ENCODE measurements at places on chromosomes 12 and 14.

GRCh38 chr14:92443741-92444140, 69.8 kb upstream of the RIN3 start:
- no peak for DNase-seq

- DNase-seq: no peak
Observed at GRCh38 chr14:100621806-100622205, 34.6 kb upstream of the BEGAIN start.

- DNase-seq: no peak
Observed at GRCh38 chr12:32548691-32549281, 130.3 kb upstream of the DNM1L start.

DNA sequence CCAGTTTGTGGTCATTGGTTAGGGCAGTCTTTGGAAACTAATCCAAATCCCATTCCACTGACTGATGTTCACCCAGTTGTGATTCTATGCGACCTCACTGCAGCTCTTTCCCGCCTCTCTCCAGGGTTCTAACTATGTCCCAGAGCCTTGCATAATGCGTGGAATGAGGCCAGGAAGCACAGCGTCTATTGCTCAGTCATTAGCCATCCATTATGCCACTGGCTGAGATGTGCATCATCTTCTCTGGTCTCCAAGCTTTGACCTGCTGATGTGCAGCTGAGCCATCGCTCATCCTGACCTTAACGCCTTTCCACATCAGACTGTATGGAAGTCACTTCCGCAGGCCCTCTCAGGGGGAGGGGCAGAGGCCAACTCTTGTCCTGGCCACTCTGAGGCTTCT, 115.4 kb upstream of the VRK1 start:
- DNase-seq: no peak

DNA sequence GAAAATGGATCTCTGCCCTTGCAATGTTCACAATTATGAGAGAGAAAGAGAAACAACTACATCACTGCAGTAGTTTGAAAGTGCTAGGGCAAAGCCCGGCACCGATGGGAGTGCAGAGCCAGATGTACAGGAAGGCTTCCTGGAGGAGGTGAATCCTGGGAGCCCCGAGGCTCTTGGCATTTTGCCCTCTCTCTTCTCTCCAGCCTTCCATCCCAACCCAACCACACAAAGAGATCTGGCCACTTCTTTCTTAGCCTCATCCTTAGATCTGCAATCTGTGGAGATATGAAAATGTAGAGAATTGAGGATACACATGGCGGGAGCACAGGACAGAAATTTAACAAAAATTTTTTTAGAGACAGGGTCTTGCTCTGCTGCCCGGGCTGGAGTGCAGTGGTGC, 3.3 kb upstream of the PAPLN start:
- DNase-seq: no peak

DNA sequence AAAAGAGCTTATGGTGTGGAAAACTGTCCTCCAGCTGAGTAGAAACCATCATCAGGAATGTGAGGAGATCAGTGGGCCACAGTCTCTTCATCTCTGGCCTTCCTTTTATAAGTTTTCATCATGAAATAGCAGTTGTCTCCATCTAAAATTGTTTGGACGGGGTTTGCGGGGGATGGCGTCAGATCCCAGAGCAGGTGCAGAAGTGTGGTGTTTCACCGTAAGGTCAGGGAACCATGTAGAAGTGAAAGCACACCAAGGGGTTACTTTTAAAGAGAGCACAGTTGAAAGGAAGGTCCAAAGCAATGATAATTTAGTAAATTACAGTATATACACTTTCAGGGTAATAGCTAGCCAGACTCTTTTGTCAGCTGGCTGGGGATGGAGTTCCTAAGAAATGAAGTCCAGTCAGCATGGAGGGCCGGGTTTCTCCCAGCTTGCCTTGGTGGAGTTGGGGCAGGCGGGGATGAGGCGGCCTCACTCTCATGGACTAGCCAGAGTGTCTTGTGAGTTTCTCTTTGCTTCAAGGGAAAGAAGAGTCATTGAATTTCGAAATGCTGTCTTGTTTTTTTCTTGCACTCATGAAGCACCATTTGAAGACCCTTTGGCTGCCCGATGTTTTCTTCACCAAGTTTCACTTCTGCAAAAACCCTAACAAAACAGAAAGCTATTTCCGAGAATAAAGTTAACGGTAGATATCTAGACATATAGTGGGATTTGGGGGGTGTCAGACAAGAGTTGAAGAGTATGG, 100.6 kb downstream of the ETV6 start:
- peak; percentile 62 for DNase-seq

DNA sequence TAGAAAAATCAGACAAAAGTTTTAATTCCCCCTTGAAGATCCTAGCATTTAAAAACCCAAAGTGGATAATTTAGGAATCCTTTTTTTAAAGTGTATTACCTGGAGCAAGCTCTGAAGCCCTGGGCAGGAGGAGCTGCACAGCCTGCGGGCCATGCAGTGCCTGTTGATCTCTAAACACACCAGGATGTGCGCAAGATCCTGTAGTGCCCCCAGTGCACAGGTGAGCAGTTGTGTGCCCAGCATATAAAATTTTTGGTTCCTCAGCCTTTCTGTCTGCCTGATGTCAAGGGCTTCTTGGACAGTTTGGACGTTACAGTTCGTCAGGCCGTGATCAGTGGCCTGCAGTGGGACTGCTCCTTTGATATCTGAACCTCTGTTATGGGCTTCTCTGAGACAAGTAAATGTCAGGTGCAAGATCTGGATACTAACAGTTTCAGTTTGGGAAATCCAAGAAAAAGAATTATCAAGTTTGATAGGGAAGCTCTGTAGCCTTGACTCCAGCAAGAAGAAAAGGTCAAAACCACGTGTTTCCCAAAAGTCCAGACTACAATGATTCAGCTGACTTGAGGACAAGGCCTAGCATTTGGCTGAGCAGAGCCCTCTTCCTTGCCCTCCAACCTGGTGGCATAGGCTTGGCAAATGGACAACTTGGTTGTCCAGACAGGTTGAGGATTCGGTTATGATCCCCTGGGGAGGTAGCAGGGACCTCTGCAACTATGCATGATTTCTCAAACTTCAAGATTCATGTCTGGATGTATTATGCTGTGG, 1.0 kb downstream of the ATXN7L3B start:
- peak; percentile 2 for DNase-seq

DNA sequence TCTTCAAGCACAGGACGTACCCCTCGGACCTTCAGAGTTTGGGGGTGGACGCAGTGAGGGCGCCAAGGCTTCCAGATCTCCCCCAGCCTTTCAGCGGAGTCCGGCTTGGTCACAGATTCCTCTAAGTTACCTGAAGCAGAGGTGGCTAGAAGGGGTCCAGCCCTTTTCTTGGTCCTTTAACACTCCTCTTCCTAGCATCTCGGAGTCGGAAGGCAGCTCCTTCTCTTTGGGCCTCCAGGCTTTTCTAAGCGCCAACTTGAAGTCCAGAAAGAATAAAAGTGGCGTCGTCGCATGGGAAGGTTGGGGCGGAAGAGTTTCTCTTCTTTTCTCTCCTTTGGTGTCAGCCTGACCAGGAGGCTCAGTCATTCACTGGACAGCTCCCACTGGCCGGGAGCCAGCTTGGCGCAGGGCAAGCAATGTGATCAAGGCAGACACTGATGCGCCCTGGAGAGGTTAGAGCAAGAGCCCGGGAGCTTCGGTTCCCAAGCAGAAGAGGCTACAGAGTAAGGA, 9.6 kb downstream of the OR6S1 start:
- peak; percentile 45 for DNase-seq

GRCh38 chr12:89417246-89417977, 65.1 kb upstream of the DUSP6 start:
- no peak for DNase-seq

DNA sequence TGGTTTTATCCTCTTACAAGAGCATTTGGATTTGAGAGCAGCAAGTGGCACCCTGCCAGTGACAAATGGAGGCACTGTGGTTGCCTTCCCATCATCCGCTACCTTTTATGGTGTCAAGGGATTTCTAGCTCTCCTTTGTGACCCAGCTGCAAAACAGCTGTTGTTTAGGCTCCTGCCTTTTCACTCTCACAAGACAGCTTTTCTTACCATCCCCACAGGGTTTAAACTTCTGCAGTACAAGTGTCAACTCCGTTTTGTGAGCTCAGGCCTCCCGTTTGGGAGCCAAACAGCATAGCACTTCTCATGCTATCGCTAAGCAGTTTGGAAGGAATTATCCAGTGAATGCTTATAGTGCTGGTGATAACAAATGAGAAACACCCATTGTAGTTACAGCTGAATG, 331.4 kb downstream of the TMTC2 start:
- no peak for DNase-seq

- no peak for DNase-seq
Observed at GRCh38 chr14:101966742-101967141, 2.4 kb downstream of the DYNC1H1 start.

DNA sequence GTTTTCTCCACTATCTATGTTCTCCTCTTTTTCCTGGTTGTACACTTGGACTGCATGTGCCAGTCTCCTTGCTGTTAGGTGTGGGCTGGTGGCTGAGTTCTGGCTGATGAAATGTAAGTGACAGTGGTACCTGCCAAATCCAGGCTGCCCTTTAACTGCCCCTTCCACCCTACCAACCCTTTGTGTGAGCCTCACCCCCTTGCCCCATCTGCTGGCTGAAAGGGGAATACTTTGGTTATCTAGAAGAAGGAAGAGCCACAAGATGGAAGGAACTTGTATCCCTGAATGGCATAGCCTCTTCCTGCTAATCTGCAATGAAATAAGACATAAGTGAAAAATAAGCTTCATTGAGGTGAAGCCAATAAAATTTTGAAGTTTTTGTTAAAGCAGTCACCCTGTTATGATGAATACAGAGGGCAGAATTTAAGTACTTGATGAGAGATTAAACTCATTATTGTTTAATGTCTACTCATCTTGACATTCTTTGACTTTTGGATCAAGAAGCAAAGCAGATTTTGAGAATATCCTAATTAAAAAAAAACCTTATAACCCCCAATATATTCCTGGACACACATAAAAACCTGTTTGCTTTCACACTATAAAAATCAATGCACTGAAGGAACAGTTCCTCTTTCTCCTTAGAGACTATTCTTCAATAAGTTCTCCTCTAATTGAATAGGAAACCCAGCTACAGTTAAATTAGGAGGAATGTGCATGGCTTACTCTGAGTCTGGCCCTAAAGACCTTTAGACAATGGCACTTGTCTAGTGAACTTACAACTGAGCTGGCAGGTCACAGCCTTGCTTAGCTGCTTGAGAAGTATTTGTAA, 262.6 kb upstream of the BTG1 start:
- DNase-seq: no peak

- DNase-seq: no peak
Observed at GRCh38 chr12:65524666-65525065, 246.2 kb downstream of the MSRB3 start.

GRCh38 chr14:73741386-73741875, 27.2 kb upstream of the PNMA1 start:
- no peak for DNase-seq

GRCh38 chr12:52800259-52800917, 4.5 kb upstream of the KRT3 start:
- no peak for DNase-seq

DNA sequence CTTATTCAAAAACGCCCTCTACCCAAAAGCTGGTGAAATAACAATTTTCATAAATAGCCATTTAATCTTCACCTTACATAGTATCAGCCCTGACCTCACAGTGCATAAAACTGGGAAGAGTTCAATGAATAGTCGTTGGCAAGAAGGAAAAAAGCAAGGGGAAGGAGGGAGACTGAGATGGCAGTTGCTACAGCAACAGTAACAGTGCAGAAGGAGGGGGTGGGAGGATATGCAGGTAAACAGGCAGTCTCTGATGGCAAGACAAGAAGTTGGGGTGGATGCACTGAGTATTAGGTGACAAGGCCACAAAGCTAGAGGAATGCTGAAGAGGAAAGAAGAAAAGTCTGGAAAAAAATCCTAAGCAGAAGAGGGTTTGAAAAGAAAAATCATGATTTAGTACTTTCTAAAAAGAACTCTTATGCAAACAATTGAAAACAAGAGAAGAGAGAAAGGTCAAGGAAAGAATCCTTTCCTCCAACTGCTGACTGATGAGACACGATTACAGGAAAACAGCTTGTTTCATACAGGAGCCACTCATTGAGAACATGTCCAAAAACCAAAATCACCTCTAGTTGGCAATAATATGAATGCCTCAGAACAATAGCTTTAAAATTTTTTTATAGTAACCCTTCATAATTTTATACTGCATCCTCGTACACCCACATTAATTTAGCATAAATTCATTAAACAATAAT, 56.0 kb downstream of the DCAF5 start:
- no peak for DNase-seq

- no peak for DNase-seq
Observed at GRCh38 chr12:713281-713875, 39.0 kb upstream of the WNK1 start.

- no peak for DNase-seq
Observed at GRCh38 chr14:89110110-89110509, 285.7 kb downstream of the TTC8 start.

DNA sequence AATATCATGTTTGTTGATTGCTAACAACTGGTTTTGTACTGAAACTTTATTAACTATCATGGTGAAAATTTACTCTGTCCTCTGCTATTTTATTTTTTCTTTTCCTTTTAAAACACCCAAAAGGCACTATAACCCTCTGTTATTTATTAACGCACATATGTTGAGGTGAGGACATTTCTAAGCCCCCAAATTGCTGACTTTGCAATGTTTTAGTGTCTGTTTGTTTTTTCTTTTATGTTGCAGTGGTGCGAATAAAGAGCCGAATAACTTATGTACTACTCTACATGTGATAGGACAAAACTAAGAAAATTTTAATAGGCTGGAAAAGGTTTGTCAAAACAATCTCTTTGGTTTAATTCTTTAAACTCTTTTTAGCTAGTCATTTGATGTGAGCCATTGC, 24.5 kb upstream of the PAWR start:
- no peak for DNase-seq

GRCh38 chr12:122031342-122032216, 9.9 kb downstream of the BCL7A start:
- DNase-seq: peak; percentile 52

DNA sequence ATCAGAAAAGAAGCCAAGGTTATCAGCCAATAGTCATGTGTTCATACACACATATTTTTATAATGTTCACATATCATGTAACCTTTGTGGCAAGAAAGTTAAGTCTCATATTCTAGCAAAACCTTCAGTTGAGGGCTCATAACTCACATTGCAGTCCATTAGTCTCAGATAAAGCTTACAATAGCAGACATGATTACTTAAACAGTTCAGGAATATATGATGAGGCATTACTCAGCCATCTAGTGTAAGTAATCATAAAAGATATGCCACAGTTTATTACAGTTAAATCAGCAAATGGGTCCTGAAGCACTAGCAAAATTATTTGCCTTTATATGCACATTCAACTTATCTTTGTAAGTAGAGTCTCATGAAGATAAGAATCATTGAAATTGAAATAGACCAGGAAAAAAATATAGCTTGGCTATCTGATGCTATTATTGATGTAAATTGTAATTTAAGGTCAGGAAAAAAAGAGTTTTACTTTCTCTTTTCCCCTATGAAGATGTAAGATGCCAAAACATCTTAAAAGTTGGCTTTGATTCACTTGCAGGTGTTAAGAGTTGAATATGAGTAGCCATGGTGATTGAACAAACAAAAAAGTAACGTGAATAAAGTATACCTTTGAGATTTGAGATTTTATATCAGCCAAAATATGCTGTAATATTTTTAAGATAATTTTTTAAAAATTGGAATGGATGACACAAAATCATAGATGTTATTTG, 537.0 kb downstream of the SLC6A15 start:
- no peak for DNase-seq

GRCh38 chr14:84027351-84027750, 1502.6 kb upstream of the FLRT2 start:
- no peak for DNase-seq
